Stimulated activated CD4-positive, alpha-beta T cell treated with anti-CD3 and anti-CD28 coated beads, Interleukin-2, amount 100 ng/mL, for 4 hours (primary cell): ENCODE measurements at places on chromosomes 12 and 14.

GRCh38 chr12:47801170-47801903, 18.4 kb downstream of the HDAC7 start:
- no peak for DNase-seq

DNA sequence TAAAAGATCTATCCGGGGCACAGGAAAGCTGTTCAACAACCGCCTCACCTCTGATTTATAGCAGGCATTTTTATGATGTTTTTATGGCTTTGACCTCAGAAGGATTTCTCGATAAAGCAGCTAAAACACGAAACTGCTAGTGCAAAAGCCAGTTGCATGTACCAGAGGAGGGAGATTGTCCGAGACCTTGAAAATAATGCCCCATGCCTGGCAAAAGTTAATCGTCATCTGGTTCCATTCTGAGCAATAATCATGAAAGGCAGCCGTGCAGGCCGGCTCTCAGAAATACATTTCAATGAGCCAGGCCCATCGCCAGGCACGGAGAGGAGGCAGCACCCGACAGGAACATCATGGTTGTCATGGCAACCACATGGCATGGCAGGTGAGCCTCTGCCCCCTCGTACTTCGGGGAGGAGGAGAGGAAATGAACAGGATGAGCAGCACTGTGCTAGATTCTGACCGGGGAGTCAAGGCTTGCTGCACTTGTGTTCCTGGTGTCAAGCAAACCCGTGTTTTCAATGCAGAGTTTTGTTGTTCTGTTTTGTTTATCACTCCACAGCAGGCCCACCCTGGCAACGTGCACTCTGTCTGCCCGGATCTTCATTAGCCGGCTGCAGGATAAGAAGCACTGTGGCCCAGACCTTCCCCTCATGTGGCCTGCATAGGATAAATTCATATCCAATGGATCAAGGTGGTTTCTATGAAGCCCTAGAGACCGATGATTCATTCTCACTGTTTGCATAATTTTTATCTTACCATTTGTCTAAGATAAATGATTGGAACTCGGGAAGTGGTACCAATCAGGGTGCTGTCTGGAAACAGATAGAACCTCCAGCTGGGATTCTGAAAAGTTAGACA, 160.2 kb downstream of the RIMBP2 start:
- no peak for DNase-seq

DNA sequence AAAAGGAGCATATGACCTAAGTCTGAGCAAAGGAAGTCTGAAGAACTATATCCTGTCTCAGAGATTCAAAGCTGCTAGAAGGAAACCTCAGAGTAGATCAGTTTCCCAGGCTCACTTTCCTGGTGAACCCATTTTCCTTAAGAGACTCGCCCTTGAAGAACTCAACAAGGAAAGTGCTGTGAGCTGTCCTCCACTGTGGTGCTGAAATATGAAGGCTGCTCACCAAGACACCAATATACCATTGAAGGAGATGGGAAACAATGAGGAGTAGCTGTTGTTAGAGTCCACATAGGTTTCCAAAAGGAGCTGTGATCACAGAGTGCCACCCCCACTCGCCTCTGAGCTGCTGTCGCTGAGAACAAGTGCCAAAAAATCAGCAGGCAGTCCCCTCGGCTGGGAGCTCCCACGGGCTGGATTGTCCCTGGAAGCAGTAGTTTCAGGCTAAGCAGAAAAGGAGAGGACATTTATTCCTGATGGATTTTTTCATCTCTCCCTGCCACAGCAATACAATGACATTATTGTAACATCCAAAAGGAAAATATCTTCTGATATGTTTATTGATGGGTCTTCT, 282.1 kb downstream of the RPS29 start:
- DNase-seq, result no peak

DNA sequence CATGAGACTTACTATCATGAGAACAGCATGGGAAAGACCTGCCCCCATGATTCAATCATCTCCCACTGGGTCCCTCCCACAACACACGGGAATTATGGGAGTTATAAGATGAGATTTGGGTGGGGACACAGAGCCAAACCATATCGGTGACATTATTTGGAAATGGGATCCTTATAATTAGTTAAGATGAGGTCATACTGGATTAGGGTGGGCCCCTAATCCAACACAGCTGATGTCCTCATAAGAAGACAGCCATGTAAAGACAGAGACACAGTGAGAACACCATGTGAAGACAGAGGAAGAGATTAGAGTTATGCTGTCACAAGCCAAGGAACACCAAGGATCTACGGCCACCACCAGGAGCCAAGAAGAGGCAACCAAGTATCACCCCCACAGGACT, 161.7 kb downstream of the SPTSSA start:
- no peak for DNase-seq

GRCh38 chr14:74456684-74457564, 30.9 kb upstream of the SYNDIG1L start:
- no peak for DNase-seq

DNA sequence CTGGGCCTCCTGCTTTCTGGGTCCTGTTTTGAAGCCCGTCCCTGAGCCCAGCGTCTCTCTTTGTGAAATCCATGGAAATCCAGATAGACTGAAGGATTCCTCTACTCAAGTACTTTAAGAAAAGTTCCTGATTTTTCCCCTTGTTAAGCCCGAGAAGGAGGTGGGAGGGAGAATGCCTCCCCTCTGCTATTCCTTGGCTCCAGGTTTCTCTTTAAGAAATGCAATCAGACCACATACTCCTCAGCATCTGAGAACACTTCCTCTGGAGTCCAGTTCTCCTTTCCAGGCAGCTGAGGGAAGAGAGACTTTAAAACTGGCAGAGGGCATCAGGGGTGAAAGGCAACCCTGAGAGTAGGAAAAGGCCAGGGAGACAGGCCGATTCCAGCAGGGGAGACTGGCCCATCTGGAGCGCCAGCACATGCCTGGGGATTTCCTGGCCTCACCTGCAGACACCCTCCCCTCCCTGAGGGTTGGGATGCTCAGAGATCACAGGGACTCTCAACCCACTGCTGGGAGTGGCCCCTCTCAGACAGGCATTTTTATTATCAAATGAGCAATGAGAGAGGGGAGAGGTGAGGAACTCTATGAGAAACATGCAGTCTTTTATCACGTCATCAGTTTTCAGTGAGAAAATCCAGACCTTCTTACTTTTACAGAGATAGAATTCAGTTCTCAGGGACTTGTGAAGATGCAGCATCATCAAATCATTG, 2.0 kb upstream of the EMP1 start:
- no peak for DNase-seq

- no peak for DNase-seq
These were observed 22.9 kb upstream of the KTN1 start for GRCh38 chr14:55556929-55557623.
